Tibial nerve (tissue), 4 donors: ENCODE measurements at places on chromosomes 1 and 21. TPM values are rescaled to one million over a fixed set of nuclear protein-coding genes. Genes with fewer than 3 reads are reported as not detected.

DNA sequence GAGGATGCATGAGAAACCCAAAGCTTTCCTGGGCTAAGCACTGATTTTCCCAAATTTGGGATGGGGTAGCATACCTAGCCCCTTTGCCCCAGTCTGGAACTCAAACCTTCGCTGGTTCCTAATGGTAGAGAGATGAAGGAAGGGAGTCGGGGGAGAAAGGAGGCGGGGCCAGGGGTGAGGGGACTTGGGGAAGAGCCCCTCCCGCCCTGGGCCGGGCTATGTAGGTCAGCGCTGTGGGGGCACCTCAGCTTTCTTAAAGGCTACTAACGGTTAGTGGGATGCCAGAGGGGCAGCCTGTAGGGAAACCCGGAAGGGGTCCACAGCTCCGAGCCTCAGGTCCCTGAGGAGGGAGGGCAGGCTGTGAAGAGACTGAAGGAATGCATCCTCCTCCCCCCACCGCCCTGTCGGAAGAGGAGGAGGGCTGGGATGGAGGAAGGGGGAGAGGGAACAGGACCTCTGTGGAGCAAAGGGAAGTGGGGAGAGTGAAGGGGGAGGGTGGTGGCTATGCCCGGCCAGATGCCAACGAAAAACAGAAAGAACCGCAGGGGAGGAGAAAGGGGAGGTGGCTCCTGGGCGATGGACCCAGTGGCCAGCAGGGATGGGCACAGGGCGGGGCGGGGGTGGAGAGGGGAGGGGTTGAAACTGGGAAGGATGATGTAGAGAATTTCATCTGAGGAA, 1.3 kb downstream of the CADM3 start:
- H3K27me3 ChIP-seq, result no peaks in the 10 kb centered on the region
- H3K27ac ChIP-seq, result peak overlapping the region; percentile 80
- H3K4me1 ChIP-seq, result peaks cover 6% of the 10 kb centered on the region
- no peak for DNase-seq
- H3K36me3 ChIP-seq, result no peaks in the 10 kb centered on the region

GRCh38 chr1:213014642-213015041, 1.0 kb downstream of the ANGEL2 start:
- H3K4me1 ChIP-seq, result no peaks in the 10 kb centered on the region
- H3K27me3 ChIP-seq, result no peaks in the 10 kb centered on the region
- DNase-seq, result no peak
- no peaks in the 10 kb centered on the region for H3K36me3 ChIP-seq

GRCh38 chr1:167412072-167412471, 106.3 kb downstream of the CD247 start:
- no peak for DNase-seq
- no peaks in the 10 kb centered on the region for H3K27me3 ChIP-seq
- H3K4me1 ChIP-seq, result no peaks in the 10 kb centered on the region
- H3K27ac ChIP-seq, result no peak overlapping the region

DNA sequence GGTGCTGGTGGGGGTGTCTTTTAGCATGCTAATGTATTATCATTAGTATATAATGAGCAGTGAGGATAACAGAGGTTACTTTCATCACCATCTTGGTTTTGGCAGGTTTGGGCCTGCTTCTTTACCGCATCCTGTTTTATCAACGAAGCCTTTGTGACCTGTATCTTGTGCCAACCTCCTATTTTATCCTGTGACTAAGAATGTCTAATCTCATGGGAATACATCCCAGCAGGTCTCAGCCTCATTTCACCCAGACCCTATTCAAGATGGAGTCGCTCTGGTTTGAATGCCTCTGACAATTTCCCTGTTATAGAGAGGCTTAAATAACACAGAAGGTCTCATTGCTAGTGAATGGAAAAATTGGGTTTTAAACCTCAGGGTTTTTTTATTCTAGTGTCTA, 300.8 kb upstream of the PROX1 start:
- H3K27me3 ChIP-seq, result no peaks in the 10 kb centered on the region
- no peak for DNase-seq
- H3K4me1 ChIP-seq, result no peaks in the 10 kb centered on the region
- H3K36me3 ChIP-seq, result no peaks in the 10 kb centered on the region
- H3K27ac ChIP-seq, result no peak overlapping the region

- H3K27ac ChIP-seq, result no peak overlapping the region
- no peaks in the 10 kb centered on the region for H3K27me3 ChIP-seq
Measured at GRCh38 chr1:118928739-118929554, 59.2 kb downstream of the TBX15 start.

GRCh38 chr1:33501309-33501708, 28.9 kb downstream of the ZSCAN20 start:
- no peaks in the 10 kb centered on the region for H3K36me3 ChIP-seq
- H3K27me3 ChIP-seq, result no peaks in the 10 kb centered on the region
- H3K4me3 ChIP-seq, result no peak overlapping the region
- DNase-seq, result no peak
- H3K4me1 ChIP-seq, result no peaks in the 10 kb centered on the region

DNA sequence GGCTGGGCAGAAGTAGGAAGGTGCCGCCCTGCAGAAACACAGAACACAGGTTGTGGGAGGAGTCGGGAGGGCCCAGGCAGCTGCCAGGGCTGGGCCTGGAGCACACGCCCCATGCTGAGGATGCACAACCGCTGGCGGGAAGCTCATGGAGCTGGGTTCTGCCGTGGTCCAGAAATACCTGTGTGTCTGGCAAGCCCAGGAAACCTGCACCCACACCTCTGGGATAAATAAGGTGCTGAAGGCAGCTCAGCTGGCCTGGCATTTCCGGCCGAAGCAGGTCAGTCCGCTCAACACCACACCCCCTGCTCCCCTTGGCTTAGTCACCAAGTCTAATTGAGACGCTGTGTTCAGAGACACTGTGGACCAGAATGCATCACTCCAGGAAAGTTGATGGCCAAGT, 32.1 kb downstream of the CTNNBIP1 start:
- no peak overlapping the region for H3K4me3 ChIP-seq
- H3K4me1 ChIP-seq, result no peaks in the 10 kb centered on the region
- no peaks in the 10 kb centered on the region for H3K36me3 ChIP-seq
- H3K27ac ChIP-seq, result no peak overlapping the region

DNA sequence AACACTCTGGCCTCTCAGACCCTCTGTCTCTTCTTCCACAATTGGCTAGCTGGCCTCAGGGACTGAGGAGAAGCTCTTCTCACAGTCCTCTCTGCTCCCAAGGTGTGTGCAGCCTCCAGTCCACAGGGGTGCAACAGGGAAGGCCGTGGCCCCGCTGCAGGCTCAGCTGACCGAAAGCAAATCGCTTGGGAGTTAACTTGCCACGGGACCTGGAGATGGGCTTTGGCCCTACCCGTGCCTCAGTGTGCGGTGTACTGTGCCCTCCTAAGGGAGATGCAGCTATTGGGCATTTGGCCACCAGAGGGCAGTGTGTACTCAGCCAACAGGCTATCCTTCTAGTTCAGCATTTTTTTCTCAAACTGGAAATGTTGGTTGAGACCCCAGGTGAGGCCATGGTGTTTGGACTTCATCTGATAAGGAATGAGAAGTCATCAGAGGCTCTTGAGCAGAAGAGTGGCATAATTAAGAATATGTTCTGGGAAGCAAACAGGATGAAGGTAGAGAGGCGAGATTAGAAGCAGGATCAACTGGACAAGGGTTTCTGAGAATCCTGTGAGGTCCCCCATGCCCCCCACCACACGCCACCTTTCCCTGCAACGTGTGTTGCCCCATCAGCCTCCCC, 42.5 kb upstream of the TMEM125 start:
- H3K4me1 ChIP-seq, result no peaks in the 10 kb centered on the region
- no peak overlapping the region for H3K27ac ChIP-seq
- no peaks in the 10 kb centered on the region for H3K36me3 ChIP-seq
- H3K4me3 ChIP-seq, result no peak overlapping the region
- peak; percentile 94 for DNase-seq
- no peaks in the 10 kb centered on the region for H3K27me3 ChIP-seq

DNA sequence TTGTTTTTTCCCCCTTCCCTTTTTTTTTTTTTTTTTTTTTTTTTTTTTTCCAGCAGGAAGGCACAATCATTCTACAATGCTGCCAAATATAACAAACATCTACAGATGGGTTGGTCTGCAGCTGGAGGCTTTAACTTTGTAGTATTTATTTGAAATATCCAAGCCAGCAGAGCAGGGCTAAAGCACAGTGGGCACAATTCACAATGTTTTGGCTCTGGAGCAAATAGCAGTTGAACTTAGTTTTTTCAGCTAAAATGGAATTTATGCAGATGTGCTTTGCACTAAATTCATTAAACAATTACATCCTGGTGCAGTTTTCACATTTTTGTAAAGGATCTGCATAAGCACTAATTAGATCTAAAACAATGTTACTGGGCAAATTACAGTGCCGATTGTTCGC, 39.8 kb upstream of the ZBTB18 start:
- no peak overlapping the region for H3K27ac ChIP-seq
- no peaks in the 10 kb centered on the region for H3K27me3 ChIP-seq

DNA sequence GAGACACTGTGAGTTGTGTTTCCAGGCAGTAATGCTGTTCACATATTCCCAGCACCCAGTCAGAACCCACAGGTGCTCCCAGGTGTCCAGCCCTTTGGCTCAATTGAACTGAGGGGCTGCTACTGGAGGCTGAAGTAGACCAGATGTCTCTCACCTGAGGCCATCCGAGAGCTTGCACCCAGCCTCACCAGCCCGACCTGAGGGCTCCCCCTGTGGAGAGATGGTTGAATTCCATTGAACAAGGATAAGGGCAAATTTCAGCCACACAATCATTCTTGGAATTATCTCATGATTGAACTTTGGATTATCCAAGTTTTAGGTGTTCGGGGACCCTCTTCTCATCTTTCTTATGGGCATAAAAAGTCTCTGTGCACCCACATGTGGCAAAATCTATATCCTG, 52.1 kb downstream of the OBSCN start:
- no peak for DNase-seq
- H3K36me3 ChIP-seq, result peaks cover 41% of the 10 kb centered on the region
- no peak overlapping the region for H3K4me3 ChIP-seq

DNA sequence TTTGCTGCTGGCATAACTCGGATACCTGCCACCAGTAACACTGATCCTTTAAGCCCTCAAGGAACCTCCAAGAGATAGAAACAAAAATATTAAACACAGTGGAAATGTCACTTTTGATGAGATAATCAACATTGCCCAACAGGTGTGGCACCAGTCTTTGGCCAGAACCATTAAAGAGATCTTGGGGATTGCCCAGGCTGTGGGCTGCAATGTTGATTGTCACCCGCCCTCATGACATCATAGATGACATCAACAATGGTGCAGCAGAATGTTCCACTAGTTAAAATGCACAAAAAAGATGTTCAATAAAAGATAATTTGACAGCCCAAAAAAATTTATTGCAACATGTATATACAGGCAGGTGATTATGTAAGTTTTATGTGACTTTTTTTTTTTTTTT, 20.2 kb upstream of the ZMYM1 start:
- no peaks in the 10 kb centered on the region for H3K36me3 ChIP-seq
- H3K4me1 ChIP-seq, result no peaks in the 10 kb centered on the region
- DNase-seq, result no peak

The AKR7A3 gene
- total RNA-seq, result 4.1 TPM

The TMEM9 gene
- total RNA-seq, result 65.8 TPM

The KCNJ15 gene
- total RNA-seq, result 0.44 TPM

The PTCH2 gene
- total RNA-seq, result 13.4 TPM

The KCNT2 gene
- total RNA-seq, result 8.0 TPM

The CHML gene
- total RNA-seq, result 9.6 TPM

The FMO1 gene
- total RNA-seq, result 2.9 TPM

The CHD1L gene
- 23.7 TPM for total RNA-seq
